HEK293T (cell line): ENCODE measurements at places on chromosomes 1 and 21.

GRCh38 chr21:37700641-37701202, 215.5 kb downstream of the KCNJ6 start:
- peak; percentile 88 for DNase-seq

- no peak for DNase-seq
Measured at GRCh38 chr1:58041621-58042020, 504.9 kb downstream of the OMA1 start.

GRCh38 chr1:205064741-205065316, 19.4 kb downstream of the TMEM81 start:
- DNase-seq, result no peak

- DNase-seq, result no peak
Measured at GRCh38 chr1:16053781-16054502, 10.4 kb downstream of the CLCNKB start.

- no peak for DNase-seq
Measured at GRCh38 chr1:153535242-153536011, at the start of gene S100A6. Gene S100A6 (minus strand): TSS chr1:153535991. CDS start chr1:153535339, 652 bp downstream.

- no peak for DNase-seq
Measured at GRCh38 chr21:43574741-43575472, 84.4 kb downstream of the HSF2BP start.

- no peak for DNase-seq
Measured at GRCh38 chr1:56773341-56774066, 45.7 kb downstream of the FYB2 start.

DNA sequence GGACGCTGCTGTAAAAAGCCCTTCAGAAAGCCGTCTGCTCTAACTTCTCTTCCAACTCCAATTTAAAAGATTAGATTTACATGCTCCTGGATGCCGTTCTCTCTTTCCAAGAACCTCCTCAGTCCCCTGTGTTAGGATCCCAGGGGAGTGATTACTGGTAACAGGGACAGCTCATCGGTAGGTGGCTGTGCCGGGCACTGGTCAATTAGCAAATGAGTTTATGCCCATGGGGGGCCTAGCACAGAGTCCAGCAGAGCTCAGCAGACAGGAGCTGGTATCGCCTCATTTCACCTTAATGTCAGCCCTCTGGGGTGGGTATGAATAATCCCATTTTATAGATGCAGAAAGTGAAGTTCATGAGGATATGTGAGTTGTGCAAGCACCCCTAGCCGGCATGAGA, 191.9 kb downstream of the GRIK3 start:
- no peak for DNase-seq

GRCh38 chr1:235940285-235940684, 73.6 kb upstream of the LYST start:
- DNase-seq, result no peak

- DNase-seq, result peak; percentile 96
Measured at GRCh38 chr1:113811888-113812660, at the start of gene RSBN1. Gene RSBN1 (minus strand): TSS chr1:113812476. CDS start chr1:113812412, 64 bp downstream.

DNA sequence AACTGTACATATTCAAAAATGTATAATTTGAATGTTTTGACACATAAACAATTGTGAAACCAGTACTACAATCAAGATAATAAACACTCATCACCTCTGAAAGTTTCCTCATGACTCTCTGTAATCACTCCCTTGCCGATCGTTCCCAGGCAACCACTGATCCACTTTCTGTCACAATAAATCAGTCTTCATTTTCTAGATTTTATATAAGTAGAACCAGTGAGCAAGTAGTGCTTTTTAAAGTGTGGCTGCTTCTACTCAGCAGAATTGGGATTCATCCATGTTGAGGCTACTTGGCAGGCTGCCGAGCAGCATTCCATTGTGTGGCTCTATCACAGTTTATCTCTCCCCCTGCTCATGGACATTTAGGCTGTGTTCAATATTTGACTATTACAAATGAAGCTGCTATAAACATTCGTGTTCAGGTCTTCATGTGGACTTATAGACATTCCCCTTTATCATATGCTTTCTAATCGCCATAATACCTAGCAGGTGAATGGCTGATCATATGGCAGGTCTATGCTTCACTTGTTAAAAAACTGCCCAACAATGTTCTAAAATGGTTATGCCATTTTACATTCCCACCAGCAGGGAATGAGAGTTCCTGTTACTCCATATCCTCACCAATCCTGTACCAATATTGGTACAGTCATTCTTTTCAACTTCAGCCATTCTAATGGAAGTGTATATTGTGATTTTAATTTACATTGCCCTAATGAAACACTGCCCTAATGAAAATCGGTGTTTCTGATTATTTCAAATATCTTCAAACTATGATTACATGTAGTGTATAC, 20.5 kb downstream of the TEX38 start:
- DNase-seq, result no peak

GRCh38 chr1:3652548-3653285, 401 bp downstream of the TP73 start:
- DNase-seq, result peak; percentile 53

DNA sequence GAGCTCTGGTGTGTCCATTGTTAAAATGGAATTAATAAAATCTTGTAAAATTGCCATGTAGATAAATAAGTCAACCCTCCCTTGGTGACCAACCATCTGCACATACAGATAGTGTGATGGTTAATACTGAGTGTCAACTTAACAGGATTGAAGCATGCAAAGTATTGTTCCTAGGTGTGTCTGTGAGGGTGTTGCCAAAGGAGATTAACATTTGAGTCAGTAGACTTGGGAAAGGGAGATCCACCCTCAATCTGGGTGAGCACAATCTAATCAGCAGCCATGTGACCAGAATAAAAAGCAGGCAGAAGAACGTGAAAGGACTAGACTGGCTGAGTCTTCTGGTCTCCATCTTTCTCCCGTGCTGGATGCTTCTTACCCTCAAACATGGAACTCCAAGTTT, 174.8 kb downstream of the LTN1 start:
- no peak for DNase-seq

DNA sequence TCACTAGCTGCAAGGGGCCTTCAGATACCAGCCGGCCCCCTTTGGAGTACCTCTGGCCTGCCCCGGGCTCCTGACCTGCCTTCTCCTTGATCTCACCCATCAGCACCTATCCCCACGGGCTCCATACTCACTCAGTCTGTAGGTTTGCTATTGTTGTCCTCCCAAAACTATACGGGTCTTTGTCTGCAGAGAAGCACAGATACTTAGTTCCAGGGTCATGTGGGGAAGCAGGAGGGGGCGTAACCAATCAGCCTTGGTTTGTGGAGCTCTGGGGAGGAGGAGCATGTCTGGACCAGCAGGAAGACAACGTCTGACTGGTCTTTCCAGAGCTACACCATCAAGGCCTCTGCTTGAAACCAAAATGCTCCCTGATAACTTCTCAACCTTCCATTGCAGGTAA, 15.2 kb downstream of the TMEM63A start:
- no peak for DNase-seq

GRCh38 chr1:42962641-42963377, 4.1 kb upstream of the SLC2A1 start:
- no peak for DNase-seq

DNA sequence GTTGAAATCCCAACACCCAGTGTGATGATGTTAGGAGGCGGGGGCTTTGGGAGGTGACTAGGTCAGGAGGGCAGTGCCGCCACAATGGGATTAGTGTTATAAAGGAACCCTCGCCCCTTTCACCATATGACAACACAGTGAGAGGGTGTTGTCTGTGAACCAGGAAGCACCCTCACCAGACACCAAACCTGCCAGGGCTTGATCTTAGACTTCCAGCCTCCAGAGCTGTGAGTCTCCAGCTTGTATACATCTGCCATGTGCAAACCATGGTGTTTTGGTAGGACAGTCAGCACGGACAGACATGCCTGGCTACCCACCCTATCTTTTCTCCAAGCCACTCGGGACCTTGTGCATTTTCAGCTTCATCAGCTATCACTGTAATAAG, 4.0 kb downstream of the TRIM11 start:
- no peak for DNase-seq

GRCh38 chr1:61184040-61184713, 101.8 kb downstream of the NFIA start:
- DNase-seq, result peak; percentile 37

GRCh38 chr21:44005593-44005992, 6.5 kb upstream of the TRAPPC10 start:
- no peak for DNase-seq

DNA sequence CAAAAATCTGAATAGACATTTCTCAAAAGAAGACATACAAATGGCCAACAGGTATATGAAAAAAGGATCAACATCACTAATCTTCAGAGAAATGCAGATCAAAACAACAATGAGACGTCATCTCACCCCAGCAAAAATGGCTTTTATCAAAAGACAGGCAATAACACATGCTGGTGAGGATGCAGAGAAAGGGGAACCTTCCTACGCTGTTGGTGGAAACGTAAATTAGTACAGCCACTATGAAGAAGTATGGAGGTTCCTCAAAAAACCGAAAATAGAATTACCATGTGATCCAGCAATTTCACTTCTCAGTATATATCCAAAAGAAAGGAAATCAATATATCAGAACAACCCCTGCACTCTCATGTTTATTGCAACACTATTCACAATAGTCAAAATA, 65.1 kb upstream of the ATP1B1 start:
- DNase-seq, result no peak

DNA sequence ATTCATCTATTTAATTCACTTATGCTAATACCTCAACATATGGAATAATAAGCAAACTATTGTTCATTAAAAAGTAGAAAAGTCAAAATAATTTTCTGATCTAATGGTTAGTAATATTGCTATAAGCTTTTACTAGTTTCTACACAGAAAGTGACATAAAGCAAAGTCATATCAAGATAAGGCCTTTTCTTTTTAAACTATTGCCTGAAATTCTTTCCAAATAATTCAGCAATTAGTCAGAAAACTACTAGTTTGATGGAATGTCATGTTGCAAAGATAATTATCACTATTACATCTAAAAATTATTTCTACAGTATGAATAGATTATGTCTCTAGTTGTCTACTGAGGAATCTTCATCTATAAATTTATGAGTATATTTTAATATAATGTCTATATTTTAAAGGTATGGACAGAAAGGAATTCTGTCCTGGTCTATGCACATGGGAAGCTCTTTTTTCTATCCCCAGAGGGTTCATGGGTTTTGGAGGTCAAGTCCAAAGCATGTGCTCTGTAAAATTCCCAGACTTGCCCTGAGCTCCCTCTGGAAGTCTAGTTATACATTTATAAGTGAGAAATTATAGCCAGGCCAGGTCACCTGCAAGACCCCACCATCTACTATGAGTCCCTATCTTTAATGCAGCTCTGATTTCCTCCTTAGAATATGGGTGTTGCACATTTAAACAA, 84.6 kb upstream of the DPYD start:
- no peak for DNase-seq

- DNase-seq, result no peak
Measured at GRCh38 chr1:197065559-197065958, 1.5 kb downstream of the F13B start.

DNA sequence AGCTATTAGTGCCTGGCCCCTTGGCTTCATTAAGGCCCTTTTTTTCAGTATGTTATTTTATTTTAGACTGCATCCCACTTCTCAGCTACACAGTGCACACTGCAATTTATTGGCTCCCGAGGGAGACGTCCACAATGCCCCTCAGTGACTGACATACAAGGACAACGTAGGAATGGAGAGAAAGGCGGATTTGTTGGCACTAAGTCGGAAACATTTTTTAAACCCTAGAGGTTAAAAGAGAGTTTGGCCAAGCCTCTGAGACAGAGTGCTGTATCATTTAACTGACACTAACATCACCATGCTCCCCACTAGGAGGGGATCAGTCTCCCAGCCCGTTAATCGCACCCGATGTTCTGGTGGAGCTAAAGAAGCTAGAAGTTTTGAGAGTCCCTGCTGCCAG, 45.7 kb upstream of the FOXD3 start:
- DNase-seq, result peak; percentile 45

DNA sequence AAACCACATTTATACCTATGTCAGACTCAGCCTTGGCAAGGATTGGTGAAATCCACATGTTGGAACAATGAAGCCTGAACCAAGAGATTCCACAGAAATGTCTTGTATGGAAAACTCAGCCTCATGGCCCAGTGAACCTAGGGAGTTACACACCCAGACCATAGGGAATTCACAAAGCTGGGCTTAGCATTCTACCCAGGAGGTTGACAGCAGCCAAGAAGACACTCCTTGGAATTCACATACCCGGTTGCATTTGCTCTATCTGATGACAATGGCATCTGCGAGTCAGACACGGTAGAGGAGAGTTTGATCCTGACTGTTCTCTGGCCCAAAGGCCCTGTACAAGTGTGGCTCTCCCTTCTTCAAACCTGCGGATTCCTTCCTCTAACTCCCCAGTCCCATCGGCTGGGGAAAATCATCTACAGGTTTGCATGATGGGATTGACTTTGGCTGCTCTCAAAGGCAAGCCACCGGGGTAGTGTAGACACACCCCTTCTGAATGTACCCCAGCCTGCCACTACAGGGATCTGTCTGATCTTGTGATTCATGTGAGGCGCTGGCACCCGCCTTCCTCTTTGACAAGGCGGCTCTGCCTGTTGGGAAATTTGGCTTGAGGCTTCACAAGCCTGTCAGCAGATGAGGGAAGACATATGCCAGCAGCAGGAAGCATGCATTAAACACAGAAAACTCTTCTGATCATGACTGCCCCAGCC, 297.3 kb upstream of the KAZN start:
- DNase-seq, result no peak

GRCh38 chr1:175602026-175602585, 141.3 kb downstream of the TNR start:
- no peak for DNase-seq

GRCh38 chr21:21039624-21040170, 41.5 kb downstream of the NCAM2 start:
- DNase-seq, result no peak

DNA sequence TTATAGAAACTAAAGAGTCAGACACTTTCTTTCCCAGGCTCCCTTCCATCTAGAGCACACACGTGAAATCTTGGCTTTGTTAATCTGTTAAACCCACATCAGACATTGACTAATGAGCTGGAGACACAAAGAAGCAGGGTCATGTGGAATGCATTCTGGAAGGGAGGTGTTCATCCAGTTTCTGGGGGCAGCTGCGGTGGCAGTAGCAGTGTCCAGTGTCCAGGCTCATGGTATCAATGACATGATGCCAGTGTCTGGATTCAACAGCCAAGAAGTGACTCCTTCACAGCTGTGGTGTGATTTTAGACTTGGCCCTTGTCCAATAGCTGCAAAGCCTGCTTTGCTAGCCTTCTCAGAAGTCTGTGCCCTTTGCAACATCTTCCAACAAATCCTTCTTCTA, 95.2 kb downstream of the NTPCR start:
- no peak for DNase-seq

DNA sequence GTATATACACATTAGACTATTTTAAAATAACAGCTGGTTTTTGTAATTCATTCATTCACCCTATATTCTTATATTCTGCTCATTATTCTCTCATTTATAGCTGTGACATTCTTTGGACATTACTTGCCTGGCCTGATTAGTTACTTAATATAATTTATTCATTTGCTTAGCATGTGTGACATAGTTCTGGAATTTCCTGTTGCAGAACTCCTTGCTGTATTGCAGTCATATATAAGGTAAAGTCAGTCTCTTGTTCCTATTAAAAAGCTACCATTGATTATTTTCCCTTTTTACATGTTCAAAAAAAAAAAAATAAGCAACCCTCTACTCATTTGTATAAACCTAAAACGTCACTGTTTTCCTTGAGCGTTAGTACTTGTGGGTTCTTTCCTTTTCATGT, 23.9 kb downstream of the GNAT2 start:
- DNase-seq, result no peak

- peak; percentile 96 for DNase-seq
Measured at GRCh38 chr1:90850898-90851710, 134.0 kb upstream of the BARHL2 start.
